ENCODE measurements at places on chromosomes 5 and 9.

DNA sequence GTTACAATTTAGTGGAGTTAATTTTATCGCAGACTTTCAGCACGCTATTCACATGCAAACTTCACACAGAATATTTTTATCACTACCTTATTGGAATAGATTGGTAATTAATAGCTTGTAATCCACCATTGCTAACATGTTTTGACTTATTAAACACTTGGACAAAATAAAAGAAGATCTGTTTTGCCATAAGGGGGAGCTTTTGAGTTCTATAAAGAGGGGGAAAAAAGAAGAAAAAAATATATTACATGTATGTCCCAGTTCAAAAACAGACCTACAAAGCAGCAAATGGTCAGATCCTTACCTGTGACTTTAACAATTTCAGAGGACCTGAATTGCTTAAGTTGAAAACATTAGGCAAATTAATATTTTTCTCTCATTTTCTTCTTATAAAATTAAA is 1.2 kb upstream of the PAPPA start:
- DNase-seq, result no peak

GRCh38 chr9:33289496-33289895 is 820 bp upstream of the NFX1 start:
- DNase-seq, result no peak

DNA sequence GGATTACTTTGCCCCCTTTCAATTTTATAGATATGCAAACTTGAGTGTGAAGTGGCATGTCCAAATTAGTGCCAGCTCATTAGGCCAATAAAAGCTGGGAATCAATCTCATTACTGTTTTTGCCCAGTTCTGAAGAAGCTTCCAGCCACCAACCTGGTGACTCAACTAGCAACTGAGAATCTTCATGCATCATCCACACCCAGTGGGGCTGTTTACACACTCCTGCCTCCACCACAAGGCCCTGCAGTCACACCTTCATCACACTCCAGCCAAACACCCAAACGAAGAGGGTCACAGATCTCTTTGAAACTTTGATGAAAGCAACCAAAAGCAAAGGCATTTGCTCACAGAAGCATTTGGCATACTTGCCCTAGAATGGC is 41.3 kb upstream of the S1PR3 start:
- DNase-seq, result no peak

DNA sequence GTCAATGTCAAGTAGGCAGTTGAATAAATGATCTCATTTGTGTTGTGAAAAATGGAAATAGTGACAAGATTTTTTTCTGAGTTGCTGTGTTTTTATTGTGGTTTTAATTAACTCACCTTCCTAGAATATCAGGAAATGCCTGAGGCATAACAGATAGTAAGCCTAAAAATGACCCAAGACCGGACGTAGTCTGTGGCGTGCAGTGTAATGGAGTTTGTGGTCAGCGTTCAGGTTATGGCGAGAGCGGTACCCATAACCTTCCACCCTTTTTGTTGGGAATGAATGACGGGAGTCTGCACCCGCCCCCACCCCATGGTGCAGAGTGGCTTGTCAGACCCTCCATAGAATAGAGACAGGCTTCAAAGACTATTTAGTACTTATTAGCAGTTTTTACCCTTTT is 119.3 kb downstream of the GALNT10 start:
- no peak for DNase-seq

- DNase-seq, result no peak
Measured at GRCh38 chr9:134633362-134634142, 8.1 kb upstream of the COL5A1 start.

GRCh38 chr9:134057307-134057657 is 10.5 kb downstream of the BRD3 start:
- no peak for DNase-seq

DNA sequence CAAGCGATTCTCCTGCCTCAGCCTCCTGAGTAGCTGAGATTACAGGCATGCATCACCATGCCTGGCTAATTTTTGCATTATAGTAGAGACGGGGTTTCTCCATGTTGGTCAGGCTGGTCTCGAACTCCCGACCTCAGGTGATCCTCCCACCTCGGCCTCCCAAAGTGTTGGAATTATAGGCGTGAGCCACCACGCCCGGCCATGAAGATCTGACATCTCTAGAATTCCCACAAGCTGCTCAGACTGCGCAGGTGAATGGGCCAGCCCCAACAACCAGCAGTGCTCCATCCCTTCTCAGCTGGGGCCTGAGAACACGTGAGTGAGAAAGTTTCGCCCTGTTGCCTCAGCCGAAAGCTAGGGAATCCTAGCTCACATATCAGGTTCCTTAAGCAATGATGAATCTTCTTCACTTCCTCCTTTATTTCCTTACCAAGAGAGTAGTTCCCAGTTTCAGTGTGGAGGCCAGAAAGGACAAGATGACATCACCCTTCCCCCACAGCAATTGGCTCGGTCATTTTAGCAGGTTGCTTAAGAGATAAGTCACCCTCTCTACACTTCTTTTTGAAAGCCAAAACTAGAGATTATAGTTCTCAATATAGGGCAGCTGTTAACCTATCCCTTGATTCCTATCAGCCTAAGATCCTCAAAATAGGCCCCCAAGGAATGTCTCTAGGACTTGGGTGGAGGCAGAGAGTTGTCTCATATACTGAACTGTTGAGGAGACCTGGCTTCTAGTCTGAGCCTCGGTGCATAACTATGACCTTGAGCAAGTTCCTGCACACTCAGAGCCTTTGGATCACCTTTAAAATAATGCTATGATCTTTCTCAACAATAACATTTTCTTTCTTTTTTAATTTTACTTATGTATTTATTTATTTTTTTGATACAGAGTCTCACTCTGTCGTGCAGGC is 23.9 kb upstream of the PPP2CA start:
- no peak for DNase-seq

DNA sequence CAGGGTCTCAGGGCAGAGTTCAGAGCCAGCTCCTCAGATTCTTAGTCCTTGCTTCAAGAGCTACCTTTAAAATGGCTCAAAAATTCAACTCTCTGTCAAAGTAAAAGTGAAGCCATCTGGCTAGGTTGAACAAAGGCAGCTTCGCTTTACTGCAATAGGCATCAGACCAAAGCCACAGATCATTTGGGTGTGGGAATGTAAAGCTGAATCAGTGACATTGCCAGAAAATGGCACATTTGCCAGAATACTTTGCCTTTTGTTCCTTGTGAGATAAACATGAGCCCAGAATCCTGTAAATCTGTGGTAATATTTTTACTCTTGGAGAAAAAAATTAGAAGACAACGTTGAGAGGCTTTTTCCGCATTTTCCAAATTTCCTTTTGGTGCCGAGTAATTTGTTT is 210.5 kb downstream of the PALM2AKAP2 start:
- no peak for DNase-seq

GRCh38 chr5:58025809-58026208 is 434.1 kb downstream of the PLK2 start:
- no peak for DNase-seq

DNA sequence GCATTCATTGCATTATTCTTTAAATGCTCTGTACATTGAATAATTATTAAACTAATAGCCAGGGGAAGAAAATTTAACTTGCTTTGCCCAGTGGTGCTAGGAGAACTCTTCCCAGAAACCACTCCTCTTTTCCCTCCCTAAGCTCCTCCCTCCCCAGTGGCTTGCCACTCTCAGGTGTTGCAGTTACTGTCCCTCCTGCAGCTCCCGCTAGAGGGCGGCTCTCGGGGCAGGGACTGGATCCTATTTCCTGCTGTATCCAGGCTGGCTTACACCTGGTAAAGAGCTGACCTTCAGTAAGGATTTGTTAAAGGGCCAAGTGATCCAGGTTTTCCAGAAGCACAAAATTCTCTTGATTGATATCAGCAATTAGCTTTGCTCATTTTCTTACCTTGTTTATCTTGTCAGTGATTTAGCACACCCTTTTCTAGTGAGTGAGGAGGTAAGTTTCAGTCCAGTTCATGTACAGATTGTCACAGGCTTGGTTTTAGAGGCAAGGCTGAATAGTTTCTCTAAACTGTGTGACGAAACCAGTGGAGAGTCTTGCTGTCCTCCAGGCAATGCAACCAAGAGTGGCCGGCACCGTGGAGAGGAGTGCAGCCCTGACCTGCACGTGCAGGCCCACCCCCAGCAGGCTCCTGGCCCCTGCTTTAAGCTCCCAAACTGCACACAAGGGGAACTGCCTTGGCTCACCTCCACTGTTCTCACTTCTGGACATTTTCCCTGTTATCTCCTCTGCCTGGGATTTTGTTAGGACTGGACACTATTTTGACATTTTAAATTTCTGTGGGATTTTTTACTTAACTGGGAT is 423.8 kb downstream of the SPOCK1 start:
- no peak for DNase-seq

- DNase-seq, result no peak
Measured at GRCh38 chr5:151028717-151029116, 8.3 kb downstream of the GPX3 start.

DNA sequence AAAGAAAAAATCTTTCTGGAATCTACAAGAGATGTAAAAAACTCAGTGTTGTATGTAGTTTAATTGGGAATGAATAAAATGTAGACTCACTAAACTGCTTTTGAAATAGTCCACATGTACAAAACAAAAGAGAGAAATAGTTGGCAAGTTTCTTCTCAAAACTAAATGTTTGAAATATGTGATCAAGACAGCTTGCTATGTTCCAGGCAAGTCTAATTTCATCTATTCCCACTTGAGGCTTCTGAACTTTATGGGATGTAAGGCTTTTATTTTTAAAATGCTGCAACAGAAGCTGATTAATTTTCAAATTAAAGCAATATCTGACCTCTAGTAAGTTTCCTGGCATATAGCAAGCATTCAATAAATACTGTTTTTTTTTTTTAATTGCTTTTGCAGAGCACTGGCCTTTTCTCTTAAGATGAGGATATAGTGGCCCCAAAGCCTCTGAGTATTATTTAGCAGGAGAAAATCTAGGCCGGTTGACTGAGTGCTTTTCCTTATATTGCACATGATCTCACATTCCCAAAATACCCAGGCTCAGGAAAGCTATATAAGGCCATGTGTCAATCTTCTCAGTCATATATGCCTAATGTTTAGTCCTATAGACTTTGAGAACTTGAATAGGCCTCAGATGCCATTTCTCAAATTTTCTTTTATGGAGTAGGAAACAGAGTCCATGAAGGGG is 183.2 kb downstream of the NTRK2 start:
- no peak for DNase-seq

DNA sequence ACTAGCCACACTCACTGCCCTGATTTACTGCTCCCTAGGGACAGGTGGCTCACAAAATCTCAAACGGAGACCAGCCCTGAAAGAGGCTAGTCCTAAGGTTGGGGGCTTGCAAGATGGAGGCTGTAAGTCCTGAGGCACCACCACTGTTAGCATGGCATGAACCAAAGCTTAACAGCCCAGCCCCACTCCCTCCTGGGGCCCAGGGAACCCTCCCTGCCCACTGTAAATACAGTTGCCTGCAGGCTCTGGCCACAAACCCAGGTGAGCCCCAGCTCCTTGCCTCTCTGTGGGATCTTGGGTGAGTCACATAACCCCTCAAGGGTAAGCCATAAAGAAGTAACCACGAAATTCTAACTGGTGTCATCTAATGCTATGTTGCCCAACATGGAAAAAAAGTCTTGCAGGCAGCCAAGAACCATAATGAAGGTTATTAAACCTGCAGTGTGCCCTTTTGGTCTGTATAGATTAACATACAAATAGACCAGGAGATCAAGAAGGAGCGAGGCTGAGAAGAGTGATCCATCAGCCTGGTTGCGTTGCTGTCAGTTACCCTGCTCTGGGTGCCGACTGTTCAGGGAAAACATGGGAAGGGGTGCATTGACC is 1.7 kb upstream of the POMT1 start:
- DNase-seq, result no peak

DNA sequence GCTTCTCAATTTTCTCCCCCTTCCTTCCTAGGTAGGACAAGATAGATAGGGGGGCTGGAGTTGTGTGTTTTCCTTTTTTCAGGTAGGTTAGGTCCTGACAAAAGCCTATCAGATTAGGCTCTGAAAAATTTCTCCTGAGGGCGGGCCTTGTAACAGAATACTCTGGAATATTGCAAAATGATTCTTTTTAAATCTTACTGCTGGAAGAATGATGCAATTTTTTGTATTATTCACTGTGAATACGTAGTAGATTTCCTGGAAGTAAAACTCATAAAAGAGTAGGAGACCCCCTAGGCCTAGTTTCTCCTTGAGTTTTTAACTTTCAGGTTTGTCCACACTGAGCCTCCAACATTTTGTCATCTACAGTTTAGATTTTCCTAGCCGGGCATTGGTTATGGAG is 1701.8 kb downstream of the EFNA5 start:
- no peak for DNase-seq

GRCh38 chr5:63055421-63055820 is 476.8 kb downstream of the LRRC70 start:
- DNase-seq, result no peak

DNA sequence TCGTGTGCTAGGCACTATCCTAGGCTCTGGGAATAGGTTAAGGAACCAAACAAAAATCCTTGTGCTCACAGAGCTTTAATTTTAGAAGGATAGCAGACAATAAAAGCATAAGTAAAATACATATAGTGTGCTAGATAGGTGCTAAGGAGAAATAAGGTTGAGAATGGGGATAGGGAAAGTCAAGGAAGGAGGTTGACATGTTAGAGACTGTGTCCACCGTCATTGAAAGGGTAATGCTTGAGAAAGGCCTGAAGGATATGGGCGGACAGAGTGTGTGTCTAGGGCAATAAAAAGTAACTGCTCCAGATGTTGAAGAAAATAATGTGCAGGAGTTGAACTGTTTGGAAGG is 482 bp upstream of the TDRD7 start:
- no peak for DNase-seq

DNA sequence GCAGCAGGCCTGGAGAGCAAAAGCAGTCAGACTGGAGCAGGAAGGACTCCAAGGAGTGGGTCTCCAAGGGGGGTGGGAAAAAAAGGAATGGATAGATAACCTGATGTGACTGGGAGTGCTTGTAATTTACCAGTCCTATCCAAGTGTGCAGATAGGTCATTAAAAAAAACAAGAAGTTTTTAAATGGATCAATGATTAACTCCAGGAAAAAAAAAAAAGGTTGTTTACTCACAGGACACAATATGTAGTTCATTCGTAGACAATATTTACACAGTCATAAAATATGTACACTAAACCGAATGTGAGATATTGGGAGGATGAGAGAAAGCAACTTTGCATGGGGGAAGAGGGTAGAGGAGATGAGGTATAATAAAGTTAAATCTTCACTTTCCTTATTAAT is 20.4 kb downstream of the ZBTB5 start:
- DNase-seq, result no peak

All from stimulated activated CD8-positive, alpha-beta memory T cell treated with anti-CD3 and anti-CD28 coated beads, Interleukin-4, amount 100 ng/mL, for 1 hour (primary cell).